Stimulated activated CD4-positive, alpha-beta T cell treated with anti-CD3 and anti-CD28 coated beads, Interleukin-1b, Interleukin-23, amount 100 ng/mL, for 24 hours (primary cell): ENCODE measurements at places on chromosomes 5 and 9.

- no peak for DNase-seq
These were observed 7.6 kb downstream of the BASP1 start for GRCh38 chr5:17224858-17225511.

DNA sequence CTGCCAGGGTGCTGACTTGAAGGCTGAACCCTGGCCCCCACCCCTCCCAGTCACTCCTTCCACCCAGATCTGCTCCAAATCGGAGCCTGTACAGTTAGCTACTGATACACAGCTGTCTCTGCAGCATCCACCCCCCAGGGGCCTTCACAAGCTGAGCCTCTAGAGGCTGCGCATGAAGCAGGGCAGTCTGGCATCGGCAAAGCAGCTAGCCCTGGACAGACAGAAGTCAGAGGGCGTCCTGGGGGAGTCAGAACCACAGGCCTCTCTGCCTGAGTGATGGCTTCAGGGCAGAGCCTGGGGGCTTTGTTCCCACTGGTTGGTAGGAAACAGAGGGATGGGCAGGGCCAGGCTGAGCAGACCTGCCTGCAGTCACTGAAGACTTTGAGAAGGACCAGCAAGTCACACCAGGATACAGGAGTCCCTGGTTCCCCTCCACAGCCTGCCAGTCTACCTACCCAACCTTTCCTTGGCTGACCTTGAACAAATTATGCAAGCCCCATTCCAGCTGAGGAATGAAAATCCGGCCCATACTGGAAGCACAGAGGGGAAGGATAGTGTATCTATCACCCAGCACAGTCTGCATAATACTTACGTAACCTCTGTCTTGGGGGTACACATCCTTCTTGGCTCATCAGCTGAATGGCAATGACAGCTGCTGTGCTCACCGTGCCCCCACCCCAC lies 8.8 kb downstream of the VDAC1 start:
- DNase-seq, result no peak

- no peak for DNase-seq
These were observed 1773.5 kb upstream of the WWC1 start for GRCh38 chr5:166517976-166518375.

DNA sequence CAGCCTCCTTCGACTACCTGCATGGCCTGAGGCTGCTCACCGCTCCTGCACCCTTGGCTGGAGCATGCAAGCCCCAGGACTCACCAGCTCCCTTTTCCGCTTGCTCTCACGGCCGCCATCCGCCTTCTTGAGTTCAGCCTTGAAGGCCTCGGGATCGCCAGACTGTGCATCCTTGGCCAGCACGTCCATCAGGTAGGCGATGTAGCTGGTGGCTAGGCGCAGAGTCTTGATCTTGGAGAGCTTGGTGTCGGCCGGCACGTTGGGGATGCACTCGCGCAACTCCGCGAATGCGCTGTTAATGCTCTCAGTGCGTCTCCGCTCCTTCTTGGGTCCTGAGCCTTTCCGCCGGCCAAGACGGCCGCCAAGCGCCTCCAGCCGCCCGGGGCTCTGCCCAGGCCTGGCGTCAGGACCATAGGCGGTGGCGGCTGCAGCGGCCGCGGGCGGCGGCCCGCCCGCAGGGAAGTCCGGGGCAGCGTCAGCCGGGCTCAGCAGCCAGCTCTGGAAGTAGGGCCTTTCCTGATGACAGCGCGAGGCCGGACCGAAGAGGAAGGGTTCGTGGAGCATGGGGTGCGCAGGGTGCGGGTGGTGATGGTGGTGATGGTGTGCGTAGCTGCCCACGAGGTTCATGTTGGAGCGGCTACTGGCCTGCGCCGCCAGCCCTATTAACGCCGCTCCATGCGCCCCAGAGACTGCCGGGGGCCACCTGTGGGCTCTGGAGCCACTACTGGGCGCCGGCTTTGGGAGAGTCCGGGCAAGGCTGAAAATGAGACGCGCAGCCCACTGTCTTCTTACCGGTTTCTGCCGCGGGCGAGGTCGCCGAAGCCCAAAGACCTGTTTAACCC lies 424 bp downstream of the HAND1 start:
- no peak for DNase-seq

- no peak for DNase-seq
These were observed 4.2 kb upstream of the IRX2 start for GRCh38 chr5:2755681-2756171.

DNA sequence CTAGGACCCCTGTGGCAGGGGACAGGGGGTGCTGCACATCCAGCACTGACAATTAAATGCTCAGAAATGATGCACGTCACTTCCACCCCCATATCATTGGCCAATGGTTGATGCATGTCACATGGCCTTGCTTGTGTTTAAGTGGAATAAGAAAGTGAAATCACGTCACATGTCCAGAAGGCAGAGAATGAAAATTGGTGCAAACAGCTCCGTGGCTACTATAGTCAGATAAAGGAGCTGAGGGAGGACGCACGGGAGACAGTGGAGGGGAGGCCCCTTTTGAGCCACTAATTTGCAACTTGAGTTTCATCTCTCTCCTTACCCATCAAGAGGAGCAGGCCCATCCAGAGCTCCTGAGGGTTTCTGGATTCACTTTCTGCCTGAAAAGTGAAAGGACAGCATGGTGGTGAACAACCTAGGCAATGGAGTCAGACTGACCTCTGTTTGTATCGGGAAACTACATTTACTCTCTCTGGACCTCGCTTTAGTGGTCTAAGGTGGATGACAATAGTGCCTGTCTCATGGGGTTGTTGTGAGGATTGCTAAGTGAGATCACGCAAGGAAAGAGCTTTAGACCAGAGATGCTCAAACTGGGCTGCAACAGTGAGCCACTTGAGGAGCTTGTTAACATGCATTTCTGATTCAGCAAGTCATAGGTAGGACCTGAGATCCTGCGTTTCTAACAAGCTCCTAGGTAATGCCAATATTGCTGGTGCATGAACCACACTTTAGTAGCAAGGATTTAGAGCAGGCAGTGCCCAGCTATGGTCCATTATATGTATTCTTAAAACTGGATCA lies 133.9 kb upstream of the ADRA1B start:
- DNase-seq, result no peak

GRCh38 chr5:145540375-145540774 lies 294.8 kb downstream of the PRELID2 start:
- DNase-seq, result no peak

DNA sequence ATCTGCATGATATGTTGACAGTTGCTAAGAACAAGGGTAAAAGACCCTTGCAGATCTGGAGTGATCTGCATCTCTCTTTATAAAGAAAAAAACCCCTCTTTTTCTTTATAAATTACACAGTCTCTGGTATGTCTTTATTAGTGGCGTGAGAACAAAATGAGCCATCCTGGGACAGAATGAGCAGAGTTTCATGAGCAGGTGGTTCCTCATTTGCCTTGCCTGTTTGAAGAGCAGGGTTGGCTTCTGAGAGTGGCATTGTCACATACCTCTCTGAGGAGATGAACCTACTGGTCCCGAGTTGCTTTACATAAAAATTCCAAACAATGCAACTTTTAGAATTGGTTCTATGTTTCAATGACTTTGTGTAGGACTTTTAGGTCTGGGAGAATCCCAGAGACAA lies 94.3 kb downstream of the INSYN2B start:
- DNase-seq, result no peak

- no peak for DNase-seq
These were observed 42.0 kb downstream of the EPB41L4B start for GRCh38 chr9:109278848-109279247.

GRCh38 chr9:128629136-128629535 lies 27.5 kb downstream of the DYNC2I2 start:
- no peak for DNase-seq

DNA sequence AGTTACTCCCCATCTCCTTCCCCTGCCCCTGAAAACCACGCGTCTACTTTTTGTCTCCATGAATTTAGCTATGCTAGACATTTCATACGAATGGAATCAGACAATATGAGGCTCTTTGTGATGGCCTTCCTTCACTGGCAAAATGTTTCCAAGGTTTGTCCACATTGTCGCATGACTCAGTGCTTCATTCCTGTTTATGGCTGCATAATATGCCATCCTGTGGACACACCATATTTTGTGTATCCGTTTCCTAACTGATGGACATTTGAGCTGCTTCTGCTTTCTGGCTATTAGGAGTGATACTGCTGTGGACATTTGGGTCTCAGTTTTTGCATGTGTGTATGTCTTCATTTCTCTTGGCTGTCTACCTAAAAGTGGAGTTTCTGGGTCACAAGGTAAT lies 14.5 kb downstream of the NTNG2 start:
- no peak for DNase-seq

GRCh38 chr9:3343671-3344070 lies 182.1 kb downstream of the RFX3 start:
- no peak for DNase-seq

DNA sequence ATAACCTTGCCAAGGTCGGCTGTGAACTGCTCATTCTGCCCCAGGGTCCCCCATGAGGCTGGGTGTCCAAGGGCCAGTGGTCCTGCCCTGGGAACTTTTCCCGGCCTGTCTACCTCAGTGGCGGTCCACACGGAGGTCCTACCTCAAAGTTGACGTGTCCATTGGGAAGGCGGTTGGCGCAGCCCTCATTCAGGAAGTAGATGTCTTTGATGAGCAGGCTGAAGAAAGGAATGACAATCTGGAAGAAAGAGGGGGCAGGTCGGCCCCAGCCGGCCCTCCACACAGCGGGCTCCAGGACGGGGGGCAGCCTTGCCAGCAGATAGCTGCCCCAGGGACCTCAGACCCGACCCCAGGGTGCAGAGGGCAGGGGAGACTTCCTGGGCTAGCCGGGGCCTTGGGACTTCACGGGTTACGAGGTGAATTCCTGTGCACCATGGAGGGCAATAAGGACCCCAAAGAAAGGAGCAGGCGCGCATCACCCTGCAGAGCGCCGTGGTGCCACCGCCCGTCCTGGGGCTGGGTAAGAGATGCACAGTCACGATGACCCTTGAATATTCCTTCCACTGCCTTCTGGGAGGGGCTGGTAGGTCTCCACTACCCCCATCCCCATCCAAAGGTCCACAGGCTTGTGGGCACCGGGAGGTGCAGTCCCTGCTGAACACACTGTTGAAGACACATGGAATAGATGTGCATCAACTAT lies 42.9 kb upstream of the RNF130 start:
- no peak for DNase-seq

DNA sequence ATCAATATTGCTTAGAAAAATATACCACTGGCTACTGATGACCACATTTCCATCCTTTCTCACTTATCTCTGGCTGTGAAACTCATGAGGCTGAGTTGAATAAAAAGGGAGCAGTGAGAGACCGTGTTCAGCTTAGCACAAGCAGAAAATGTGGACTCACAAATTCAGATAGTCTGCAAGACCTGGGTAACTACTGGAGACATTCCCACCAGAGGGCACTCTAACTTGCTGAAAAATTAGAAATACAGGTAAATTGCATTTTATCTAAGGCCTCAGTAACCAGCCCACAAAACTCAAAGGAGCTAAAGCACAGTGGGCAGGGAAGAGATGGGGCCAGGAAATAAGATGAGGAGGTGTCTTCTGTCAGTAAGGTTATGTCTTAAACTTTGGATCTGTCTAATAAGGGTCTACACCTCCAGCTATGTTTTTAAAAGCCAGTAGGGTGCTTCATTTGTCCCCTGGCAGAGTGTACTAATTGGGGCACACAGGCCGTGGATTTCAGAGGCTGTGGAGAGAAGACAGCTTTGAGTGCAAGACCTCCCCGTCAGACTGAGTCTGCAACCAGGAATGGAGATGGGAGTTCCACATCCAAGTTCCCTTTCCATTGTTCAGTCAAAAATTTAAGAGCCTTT lies 8.7 kb upstream of the NDUFB6 start:
- DNase-seq, result no peak

DNA sequence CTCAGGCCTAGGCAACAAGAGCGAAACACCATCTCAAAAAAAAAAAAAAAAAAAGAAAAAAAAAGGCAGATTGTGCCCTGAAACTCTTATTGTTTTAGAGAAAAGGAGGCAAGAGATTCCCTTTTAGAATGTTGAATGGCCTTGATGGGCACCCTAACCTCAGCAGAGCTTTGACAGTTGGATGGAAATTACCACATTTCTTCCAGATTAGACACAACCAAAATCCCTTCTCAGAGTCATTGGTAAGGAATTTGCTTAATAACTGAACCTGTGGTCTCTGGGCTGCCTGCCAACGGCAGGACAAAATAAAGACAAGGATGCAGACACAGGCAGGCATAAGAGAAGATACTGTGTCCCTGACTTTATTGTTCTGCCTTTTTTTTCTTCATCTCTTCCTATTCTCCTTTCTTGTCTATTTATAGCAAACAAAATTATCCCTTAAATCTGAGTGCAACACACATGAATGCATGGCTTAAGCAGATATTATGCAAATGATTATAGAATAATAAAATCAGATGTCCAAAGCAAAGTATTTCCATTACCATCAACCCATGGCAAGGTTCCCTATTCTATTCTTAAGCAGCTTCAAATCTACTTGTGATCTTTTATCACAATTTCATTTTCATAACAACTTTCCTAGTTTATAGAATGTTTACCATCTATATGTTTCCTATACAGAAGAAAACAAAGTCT lies 37.3 kb upstream of the TRIO start:
- no peak for DNase-seq

GRCh38 chr5:1341863-1342262 lies 3.0 kb downstream of the CLPTM1L start:
- DNase-seq, result no peak

GRCh38 chr9:101242651-101243050 lies 142.2 kb downstream of the BAAT start:
- no peak for DNase-seq

- no peak for DNase-seq
These were observed 44.3 kb downstream of the SEMA6A start for GRCh38 chr5:116530276-116530675.

GRCh38 chr9:70566751-70567150 lies 152.3 kb upstream of the KLF9 start:
- no peak for DNase-seq

- DNase-seq, result no peak
These were observed 11.6 kb upstream of the TYRP1 start for GRCh38 chr9:12681620-12682019.

GRCh38 chr9:76883341-76883855 lies 22.5 kb downstream of the PRUNE2 start:
- no peak for DNase-seq

DNA sequence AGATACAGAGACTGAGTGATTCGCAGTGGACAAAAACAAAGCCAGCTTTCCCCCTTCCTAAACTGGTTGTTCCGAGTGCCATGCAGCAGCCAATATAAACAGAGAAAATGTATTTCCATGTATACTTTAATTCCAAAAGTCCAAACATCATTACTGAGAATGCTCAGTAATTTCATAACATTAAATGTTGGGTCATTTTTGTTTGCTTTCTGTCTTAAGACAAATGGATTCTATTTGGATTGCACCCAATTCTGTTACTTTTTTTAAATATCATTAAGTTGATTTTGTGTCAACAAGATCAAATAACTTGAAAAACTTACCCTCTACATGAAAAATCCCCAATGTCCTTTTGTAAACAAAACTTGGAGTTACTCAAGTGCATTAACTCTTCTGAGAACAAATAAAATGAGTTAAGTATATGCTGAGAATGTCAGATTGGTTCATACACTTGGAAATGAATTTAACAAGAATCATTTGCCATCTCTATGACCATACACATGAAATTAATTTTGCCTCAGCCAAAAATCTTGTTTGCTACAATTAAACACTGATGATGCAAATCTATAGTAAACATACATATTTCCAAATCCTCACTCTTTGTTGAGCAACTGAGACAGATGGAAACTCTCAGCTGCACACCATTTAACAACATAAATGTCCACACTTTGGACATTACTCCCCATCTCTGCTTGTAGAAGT lies 19.4 kb downstream of the LURAP1L start:
- DNase-seq, result no peak
